ENCODE measurements at places on chromosomes 7 and 10. TPM values are rescaled to one million over a fixed set of nuclear protein-coding genes. Genes with fewer than 3 reads are reported as not detected.

DNA sequence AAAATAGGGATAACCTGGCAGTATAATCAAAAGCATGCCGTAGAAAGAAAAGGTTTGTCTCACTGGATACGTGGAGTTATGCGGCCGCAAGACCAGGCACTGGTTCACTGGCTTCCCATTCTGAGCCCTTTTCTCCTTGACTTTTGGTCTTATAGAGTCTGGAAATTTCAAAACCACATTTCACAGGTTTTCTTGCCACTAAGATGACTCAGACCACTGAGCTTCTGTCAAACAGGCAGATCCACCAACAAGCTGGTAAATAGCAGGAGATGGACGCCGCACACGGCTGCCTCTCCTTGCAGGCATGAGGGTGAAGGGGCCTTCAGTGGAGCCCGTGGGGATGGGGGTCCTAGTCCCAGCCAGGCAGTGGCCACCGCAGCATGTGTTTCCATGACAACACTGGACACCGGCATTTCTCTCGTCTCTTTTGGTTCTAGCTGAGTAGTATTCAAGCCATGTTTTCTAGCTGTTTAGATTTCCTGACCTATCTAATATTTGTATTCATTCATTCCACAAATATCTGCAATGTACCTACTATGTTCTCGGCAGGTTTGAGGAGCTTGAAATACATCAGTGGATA, 55.5 kb downstream of the KLF6 start:
- no peak overlapping the region for H3K4me3 ChIP-seq
- no peak overlapping the region for H3K27ac ChIP-seq
- no peaks in the 10 kb centered on the region for H3K27me3 ChIP-seq
- no peaks in the 10 kb centered on the region for H3K36me3 ChIP-seq
- H3K4me1 ChIP-seq: peaks cover 3% of the 10 kb centered on the region

DNA sequence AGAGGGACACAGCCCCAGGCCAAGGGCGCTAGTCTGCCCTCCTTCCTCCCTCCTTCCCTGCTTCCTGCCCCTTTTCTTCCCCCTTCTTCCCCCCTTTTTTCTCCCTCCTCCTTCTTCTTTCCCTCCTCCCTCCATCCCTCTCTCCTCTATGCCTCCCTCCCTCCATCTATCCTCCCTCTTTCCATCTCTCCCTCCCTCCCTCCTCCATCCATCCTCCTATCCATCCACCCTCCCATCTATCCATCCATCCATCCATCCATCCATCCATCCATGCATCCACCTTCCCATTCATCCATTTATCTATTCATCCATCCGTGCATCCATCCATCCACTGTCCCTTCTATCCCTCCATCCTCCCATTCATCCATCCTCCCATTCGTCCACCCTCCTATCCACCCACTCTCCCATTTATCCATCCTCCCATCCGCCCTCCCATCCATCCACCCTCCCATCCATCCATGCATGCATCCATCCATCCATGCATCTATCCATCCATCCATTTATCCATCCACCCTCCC, 24.1 kb upstream of the PSMG3 start:
- H3K27ac ChIP-seq: no peak overlapping the region
- peaks cover 17% of the 10 kb centered on the region for H3K4me1 ChIP-seq
- no peaks in the 10 kb centered on the region for H3K36me3 ChIP-seq
- no peak for DNase-seq
- no peak overlapping the region for H3K4me3 ChIP-seq
- peaks cover 5% of the 10 kb centered on the region for H3K27me3 ChIP-seq

DNA sequence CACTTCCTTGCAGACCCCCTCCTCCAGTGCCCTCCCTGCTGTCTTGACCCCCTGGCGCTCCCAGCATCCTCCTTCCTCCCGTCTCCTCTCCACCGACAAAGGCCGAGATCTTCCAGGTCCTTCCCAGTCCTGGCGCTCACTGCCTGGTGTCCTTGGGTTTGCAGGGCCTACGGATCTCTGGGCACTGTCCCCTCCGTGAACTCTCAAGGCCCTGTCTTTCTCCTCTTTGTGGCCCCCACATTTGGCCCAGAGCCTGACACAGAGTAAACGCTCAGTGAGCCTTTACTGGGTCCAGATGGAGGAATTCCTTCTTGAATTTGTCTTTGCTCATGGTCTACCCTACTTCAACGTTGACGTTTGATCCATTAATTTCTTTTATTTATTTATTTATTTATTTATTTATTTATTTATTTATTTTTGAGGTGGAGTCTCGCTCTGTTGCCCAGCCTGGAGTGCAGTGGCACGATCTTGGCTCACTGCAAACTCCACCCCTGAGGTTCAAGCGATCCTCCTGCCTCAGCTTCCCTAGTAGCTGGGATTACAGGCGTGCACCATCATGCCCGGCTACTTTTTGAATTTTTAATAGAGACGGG, 29.7 kb downstream of the TMEM270 start:
- H3K36me3 ChIP-seq: peaks cover 2% of the 10 kb centered on the region
- H3K4me1 ChIP-seq: peaks cover 54% of the 10 kb centered on the region
- peaks cover 4% of the 10 kb centered on the region for H3K27me3 ChIP-seq
- no peak overlapping the region for H3K27ac ChIP-seq
- no peak for DNase-seq

GRCh38 chr7:87627634-87627994, 584 bp upstream of the RUNDC3B start:
- H3K27me3 ChIP-seq: peaks cover 3% of the 10 kb centered on the region
- peak overlapping the region; percentile 52 for H3K27ac ChIP-seq
- no peaks in the 10 kb centered on the region for H3K36me3 ChIP-seq
- H3K4me1 ChIP-seq: peaks cover 14% of the 10 kb centered on the region

GRCh38 chr7:113550966-113551365, 367.8 kb downstream of the PPP1R3A start:
- no peaks in the 10 kb centered on the region for H3K4me1 ChIP-seq
- no peak overlapping the region for H3K27ac ChIP-seq
- H3K36me3 ChIP-seq: no peaks in the 10 kb centered on the region

DNA sequence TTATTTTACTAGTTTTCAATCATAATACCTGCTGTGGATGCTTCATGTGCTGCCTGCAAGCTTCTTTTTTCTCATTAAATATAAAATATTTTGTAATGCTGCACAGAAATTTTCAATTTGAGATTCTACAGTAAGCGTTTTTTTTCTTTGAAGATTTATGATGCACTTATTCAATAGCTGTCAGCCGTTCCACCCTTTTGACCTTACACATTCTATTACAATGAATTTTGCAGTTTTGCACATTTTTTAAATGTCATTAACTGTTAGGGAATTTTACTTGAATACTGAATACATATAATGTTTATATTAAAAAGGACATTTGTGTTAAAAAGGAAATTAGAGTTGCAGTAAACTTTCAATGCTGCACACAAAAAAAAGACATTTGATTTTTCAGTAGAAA, 103.0 kb downstream of the PTEN start:
- no peak for DNase-seq
- H3K27ac ChIP-seq: no peak overlapping the region
- no peak overlapping the region for H3K4me3 ChIP-seq
- H3K4me1 ChIP-seq: no peaks in the 10 kb centered on the region

GRCh38 chr10:125076891-125077541, 83.3 kb downstream of the CTBP2 start:
- no peak for DNase-seq
- no peak overlapping the region for H3K4me3 ChIP-seq
- peaks cover 24% of the 10 kb centered on the region for H3K36me3 ChIP-seq
- peak overlapping the region; percentile 84 for H3K27ac ChIP-seq
- H3K27me3 ChIP-seq: no peaks in the 10 kb centered on the region
- peaks cover 40% of the 10 kb centered on the region for H3K4me1 ChIP-seq

DNA sequence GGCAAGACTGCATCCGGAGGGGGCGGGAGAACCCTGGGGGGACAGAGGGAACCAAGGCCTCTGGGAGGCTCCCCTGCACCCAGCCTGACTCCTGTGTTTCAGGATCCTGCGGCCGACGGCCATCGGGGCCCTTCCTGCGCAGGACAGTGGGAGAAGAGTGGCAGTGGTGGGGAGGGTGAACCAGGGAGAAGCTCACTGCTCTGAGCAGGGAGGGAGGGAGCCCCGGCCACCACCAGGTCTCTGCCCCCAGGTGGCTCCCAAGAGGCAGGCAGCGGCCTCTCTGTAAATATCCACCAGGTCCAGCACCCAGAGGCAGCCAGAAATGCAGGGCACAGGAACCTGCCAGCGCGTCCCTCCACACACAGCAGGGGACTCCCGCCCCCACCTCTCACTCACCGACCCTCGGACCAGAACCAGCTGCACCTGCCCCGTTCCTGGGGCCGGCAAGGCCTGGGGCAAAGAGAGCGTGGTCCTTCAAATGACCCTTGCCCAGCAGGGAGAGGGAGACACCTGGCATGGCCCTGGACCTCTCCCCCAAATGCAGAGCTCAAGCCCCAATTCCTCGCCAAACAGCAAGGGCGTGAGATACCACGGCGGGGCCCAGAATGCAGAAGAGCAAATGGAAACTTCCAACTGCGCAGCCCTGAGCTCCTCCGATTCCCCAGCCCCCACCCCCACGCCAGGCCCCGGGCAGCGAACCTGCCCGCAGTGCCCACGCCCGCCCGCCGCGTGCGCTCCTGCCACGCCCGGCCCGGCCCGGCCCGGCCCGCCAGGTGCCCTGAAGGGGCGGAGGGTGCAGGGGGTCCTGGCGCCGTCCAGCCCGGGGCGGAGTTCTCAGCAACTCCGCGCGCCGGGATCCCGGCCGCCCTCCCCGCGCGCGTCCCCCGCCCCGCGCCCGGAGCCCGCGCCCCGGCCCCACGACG, 805 bp downstream of the RASGEF1A start:
- no peak overlapping the region for H3K4me3 ChIP-seq
- H3K27me3 ChIP-seq: peaks cover 36% of the 10 kb centered on the region
- peaks cover 52% of the 10 kb centered on the region for H3K4me1 ChIP-seq
- H3K36me3 ChIP-seq: no peaks in the 10 kb centered on the region
- no peak overlapping the region for H3K27ac ChIP-seq

DNA sequence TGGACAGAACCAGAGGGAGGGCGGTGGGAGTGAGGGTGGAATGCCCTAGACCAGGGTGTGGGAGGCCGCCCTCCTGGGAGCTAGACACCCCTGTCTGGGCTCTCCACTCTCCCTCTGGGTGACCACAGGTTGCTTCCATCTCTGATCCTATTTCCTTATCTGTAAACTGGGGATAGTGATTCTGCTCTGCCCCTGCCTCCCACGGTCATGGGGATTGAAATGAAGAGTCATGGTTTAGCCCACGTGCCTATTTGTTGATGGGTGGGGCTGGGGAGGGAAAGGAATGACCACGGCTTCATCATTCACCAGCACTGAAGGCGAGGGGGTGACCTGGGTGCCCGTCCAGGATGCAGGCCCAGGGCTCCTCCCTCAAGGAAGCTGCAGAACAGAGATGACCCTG, 49.3 kb upstream of the PCBD1 start:
- DNase-seq: no peak
- H3K27me3 ChIP-seq: no peaks in the 10 kb centered on the region
- no peaks in the 10 kb centered on the region for H3K36me3 ChIP-seq

DNA sequence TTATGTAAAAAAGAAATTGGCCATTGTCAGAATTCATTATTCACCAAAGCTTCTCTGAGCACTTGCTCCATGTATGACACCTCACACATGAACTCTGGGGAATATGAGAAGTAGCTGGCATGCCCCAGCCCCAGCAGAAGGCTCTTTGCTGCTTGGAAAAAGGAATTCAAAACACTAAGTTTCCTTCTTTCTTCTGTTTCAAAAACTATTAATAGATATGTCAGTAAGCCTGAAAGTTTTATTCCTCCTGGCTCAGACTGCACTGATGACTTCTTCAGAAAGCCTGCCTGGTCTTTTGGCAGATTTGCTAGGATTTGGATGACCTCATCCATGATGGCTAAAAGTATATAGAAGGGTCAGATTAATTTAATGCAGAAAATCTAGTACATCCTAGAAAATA, 511.0 kb downstream of the GFRA1 start:
- no peaks in the 10 kb centered on the region for H3K27me3 ChIP-seq
- H3K4me3 ChIP-seq: no peak overlapping the region
- DNase-seq: peak; percentile 5
- no peak overlapping the region for H3K27ac ChIP-seq

DNA sequence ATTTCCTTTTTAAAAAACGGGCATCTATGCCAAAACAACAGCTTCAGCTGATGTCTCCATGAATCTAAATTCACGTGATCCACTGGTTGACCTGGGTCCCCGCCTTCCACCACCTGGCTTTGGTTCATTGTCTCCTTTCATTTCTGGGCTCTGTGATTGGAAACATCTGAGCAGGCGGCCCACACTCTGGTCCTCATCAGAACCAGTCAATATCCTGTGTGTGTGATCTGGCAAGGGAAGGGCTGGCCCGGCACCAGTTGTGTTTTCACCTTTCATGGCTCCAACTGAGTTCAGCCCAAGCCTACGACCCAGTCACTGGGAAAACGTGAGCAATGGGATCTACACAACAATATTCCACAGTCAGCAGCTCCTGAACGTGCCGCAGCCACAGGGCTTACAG, 46.2 kb downstream of the PARP12 start:
- no peak overlapping the region for H3K4me3 ChIP-seq
- H3K27ac ChIP-seq: no peak overlapping the region
- H3K4me1 ChIP-seq: no peaks in the 10 kb centered on the region
- H3K27me3 ChIP-seq: no peaks in the 10 kb centered on the region
- no peaks in the 10 kb centered on the region for H3K36me3 ChIP-seq

- no peak overlapping the region for H3K27ac ChIP-seq
- H3K4me1 ChIP-seq: no peaks in the 10 kb centered on the region
- H3K27me3 ChIP-seq: no peaks in the 10 kb centered on the region
- H3K36me3 ChIP-seq: no peaks in the 10 kb centered on the region
Observed at GRCh38 chr10:97836446-97836845, 13.2 kb upstream of the GOLGA7B start.

GRCh38 chr7:26199301-26200037, 1.1 kb downstream of the HNRNPA2B1 start:
- no peaks in the 10 kb centered on the region for H3K4me1 ChIP-seq
- peak overlapping the region; percentile 100 for H3K4me3 ChIP-seq
- no peaks in the 10 kb centered on the region for H3K27me3 ChIP-seq
- H3K36me3 ChIP-seq: peaks cover 19% of the 10 kb centered on the region
- peak overlapping the region; percentile 100 for H3K27ac ChIP-seq
- no peak for DNase-seq

- H3K27ac ChIP-seq: no peak overlapping the region
- H3K4me3 ChIP-seq: no peak overlapping the region
- H3K27me3 ChIP-seq: no peaks in the 10 kb centered on the region
- DNase-seq: no peak
Observed at GRCh38 chr10:71337219-71337701, 18.2 kb downstream of the SLC29A3 start.

The DIP2C gene
- 29.8 TPM for polyA plus RNA-seq

The NEURL1 gene
- 25.5 TPM for polyA plus RNA-seq

The CHCHD1 gene
- 44.6 TPM for polyA plus RNA-seq

The SYT15B gene
- polyA plus RNA-seq: 10.8 TPM

All from spinal cord (tissue), 10 donors.